ENCODE measurements at places on chromosomes 5 and 9.

DNA sequence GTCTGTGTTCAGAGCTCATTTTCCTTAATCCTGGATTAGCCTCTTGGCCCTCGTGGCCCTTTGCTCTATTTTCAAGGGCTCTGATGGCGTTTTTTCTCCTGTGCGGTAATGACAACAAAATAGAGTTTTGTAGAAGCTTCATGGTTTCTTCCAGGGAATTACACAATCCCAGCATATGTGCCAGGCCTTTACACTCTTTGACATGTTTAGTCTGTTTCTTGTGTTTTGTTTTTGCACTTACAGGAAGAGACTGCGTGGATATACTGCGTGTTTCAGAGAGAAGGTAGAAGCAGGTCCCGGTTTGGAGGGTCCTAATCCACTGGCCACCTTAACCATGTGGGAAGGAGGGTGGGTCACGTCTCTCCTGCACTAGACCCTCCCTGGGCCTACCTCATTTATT, 400.2 kb upstream of the IRX4 start:
- no peak for DNase-seq

GRCh38 chr5:95871146-95871806, 48.8 kb upstream of the GLRX start:
- no peak for DNase-seq

GRCh38 chr5:105922080-105922479, 1748.7 kb downstream of the EFNA5 start:
- DNase-seq = no peak

DNA sequence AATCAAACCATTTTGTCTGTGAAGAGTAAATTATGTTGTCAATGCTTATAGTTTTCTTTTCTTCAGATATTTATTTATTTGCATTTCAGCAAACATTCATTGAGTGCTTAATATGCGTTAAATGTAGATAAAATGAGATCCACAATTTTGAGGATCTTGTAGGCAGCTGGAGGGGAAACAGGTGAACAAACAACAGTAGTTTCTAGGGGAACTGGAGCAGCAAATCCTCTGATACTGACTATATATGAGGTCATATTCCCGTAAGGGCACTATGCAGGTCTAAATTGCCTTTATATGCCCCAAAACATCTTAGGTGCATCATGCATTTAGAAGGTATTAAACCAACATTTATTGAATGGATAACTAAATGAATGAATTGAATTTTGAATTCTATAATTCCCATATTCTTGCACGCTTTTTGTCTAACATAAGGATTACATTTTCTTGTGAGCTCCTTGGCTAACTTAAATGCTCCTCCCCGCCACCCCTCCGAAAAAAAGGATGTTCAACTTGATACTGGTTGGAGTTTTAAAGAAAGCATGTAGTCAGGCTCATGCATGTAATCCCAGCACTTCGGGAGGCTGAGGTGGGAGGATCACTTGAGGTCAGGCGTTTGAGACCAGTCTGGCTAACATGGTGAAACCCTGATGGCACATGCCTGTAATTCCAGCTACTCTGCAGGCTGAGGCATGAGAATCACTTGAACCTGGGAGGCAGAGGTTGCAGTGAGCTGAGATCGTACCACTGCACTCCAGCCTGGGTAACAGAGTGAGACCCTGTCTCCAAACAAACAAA, 299.8 kb downstream of the TMEM38B start:
- DNase-seq = no peak

DNA sequence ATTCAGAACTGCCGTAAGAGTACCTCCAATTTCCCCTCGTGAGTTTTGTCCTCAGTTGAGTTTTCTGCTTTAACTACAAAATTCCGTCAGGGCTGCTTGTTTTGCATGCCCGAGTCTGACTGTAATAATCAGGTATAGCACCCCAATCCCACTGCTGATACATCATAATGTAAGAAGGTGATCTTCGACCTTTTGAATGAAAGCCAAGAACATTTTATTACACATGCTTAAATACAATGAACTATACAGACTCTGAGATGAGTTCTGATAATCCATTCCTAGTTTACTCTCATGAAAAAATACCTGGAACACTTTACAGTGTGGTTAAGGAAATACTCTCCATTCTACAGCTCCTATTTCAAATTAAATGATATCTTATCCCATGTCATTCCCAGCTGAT, 49.2 kb upstream of the TSLP start:
- DNase-seq = no peak
